RWPE1 (cell line): ENCODE measurements at places on chromosomes 6 and 20.
A peak's percentile ranks its signal among the peaks of the same experiment; 100 is the strongest.

GRCh38 chr20:23970049-23970448 is 18.5 kb downstream of the GGTLC1 start:
- no peak for DNase-seq

GRCh38 chr20:49567421-49568277 is at the start of gene PTGIS:
TSS of gene PTGIS (minus strand) at chr20:49568137. CDS start at chr20:49568116, 21 bp downstream.
- DNase-seq: no peak

DNA sequence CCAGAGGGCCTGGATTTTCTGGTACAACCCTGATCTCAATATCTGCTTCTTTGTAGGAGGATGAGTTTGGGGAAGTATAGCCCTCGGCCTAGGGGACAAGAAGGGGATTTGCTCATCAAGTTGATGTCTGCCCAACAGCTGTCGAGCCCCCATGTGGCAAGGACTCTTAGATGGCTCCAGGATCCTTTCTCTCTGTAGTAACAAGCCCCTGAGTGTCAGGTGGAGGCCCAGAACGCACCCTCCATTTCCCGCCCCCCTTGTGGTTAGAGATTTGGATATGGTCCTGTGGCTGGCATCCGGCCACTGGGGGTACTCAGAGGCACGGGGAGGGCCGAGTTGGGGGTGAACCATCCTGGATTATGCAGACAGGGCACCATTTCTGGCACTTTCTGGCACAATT is 50.1 kb downstream of the CTCFL start:
- no peak for DNase-seq

DNA sequence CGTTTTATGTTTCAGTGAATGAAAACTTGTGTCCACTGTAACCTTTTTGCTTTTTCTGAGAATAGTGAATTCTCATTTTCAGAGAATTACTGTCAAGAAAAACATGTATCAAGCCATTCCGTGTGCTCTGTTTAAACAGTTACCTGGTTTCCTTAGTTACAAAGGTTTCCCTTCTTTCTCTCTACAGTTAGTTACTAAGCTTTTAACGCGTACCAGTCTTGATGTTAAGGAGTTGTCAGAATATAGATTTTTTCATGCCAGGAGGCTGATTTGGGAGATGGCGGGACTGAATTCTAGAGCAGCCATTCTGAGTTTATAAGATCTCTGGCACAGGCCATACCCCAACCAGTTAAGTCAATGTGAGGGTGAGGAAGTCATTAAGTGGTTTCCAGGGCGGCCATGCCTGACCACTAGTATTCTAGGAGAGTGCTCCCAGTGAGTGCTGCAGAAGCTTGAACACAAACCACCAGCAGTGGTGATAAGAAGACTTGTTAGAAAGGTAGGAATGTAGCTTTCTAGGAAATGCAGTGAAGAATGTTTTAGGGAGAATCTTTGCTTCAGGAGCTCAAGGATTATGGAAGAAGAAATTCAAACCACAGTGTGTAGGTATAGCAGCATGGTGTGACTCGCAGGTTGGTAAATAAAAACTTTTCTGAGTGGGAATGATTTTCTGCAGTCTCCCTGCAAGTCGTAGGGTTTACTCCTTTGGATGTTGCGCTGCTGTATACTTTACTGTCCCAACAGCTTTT is 112.9 kb downstream of the JARID2 start:
- no peak for DNase-seq

- no peak for DNase-seq
Observed at GRCh38 chr6:44976677-44977641, 351.2 kb upstream of the RUNX2 start.

GRCh38 chr6:69914015-69914485 is 47.7 kb downstream of the COL19A1 start:
- DNase-seq: no peak

GRCh38 chr6:166289207-166290060 is 18.8 kb downstream of the PRR18 start:
- DNase-seq: no peak

GRCh38 chr20:45156713-45157112 is 18.0 kb upstream of the PI3 start:
- DNase-seq: no peak

DNA sequence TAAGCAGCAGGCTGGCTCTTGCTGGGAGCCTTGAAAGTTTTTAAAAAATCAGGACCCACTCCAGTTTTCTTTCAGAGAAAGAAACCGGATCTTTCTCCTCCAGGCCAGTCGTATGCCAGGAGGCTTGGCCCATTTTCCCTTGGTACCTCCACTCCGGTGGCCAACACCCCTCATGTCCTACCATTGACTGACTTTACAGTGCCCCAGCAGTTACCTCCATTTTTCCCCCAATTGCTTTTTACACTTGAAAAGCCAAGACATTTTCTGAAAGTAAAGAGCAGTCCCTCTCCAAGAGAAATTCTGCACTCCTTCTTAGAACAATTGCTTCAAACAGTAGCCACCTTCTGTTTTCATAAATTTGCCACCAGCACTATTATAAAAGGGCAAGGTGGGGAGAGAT is 47.7 kb upstream of the SNX9 start:
- DNase-seq: no peak

- DNase-seq: no peak
Observed at GRCh38 chr20:16005915-16006493, 567.2 kb downstream of the KIF16B start.

DNA sequence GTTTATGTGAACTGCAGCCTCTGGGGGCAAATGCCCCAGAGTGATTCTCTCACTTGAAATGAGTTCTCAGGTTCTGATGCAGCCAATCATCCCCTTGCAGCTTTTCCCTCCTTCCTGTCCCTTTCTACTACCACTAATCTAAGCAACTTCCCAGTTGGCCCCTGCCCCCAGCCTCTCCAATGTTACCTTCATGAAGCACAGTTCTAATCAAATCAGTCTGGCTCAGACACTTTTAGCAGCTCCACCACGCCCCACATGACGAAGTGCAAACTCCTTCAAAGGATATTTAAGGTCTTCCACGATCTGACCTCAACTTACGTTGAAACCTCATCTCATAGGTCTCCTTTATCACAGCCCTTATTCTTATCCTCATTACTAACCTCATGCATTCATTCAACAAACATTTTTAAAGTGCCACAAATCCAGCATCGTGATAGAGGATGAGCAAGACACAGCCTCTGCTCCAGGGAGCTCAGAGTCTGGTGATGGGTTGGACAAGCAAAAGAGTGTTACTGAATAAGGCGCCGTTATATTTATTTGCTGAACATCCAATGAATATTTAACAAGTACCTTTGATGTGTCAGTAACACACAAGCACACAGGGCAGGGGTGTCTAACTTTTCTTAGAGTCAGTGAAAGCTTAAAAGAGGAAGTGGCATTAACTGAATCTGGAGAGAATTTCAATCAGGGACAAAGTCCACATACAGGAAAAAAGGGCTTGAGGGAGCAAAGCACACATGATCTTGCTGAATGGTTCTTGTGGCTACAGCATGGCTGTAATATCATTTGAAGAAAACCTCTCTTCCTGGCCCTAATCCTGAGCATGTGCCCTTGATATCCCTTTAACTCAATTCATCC is 20.4 kb upstream of the DTNBP1 start:
- no peak for DNase-seq

- DNase-seq: no peak
Observed at GRCh38 chr6:11043378-11043960, 636 bp downstream of the ELOVL2 start.

GRCh38 chr6:169184419-169184818 is 69.2 kb downstream of the THBS2 start:
- DNase-seq: no peak

GRCh38 chr6:126015863-126016262 is 29.5 kb downstream of the TRMT11 start:
- DNase-seq: no peak

GRCh38 chr20:1391640-1392442 is 1.0 kb downstream of the FKBP1A start:
- no peak for DNase-seq

DNA sequence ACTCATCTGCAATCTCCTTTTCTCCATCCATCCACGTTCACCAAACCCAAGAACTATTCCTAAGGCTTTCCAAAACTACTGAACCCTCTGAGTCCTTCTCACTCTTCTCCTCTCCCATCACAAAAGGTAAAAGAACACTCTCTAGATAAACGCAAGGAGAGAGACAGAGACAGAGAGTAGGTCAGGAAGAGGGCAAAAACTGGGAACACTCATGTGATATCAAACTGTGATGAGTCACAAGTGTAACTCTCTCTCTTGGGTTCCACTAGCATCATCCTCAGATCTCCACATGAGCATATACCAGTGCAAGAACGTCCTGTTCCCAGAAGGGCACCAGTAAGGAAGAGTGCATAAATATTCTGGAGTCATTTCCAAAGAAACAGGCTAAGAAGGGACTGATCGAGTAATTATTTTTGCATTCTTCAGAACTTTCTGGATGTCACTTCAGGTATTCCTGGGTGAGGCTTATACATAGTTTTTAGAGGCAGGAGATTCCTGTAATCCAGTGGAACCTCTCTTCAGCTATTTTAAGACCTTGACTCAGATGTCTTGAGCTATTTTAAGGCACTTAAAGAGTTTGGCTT is 47.3 kb upstream of the STXBP5 start:
- no peak for DNase-seq

DNA sequence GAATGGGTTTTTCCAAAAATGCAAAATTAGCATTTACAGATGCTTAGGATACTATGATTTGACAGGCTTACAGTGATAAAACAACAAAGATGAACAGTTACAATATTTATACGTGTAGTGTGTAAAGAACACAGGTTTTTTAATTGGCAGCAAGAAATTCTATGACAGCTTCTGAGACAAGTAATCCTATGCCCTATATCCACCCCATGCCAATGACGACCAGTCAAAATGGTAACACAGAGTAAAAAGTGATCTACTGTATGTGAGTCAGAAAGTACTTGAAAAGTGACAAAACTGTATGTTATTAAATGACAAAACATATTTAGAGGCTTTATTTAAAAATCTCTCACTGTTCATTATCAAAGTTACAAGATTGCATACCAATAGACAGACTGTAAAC is 99.5 kb downstream of the PRDM1 start:
- DNase-seq: no peak

- no peak for DNase-seq
Observed at GRCh38 chr20:19625426-19625825, 132.6 kb upstream of the RIN2 start.

GRCh38 chr6:44012078-44012493 is 115.2 kb downstream of the MRPL14 start:
- DNase-seq: peak; percentile 38

- DNase-seq: peak; percentile 69
Observed at GRCh38 chr20:53738039-53738944, 144.7 kb upstream of the ZNF217 start.

DNA sequence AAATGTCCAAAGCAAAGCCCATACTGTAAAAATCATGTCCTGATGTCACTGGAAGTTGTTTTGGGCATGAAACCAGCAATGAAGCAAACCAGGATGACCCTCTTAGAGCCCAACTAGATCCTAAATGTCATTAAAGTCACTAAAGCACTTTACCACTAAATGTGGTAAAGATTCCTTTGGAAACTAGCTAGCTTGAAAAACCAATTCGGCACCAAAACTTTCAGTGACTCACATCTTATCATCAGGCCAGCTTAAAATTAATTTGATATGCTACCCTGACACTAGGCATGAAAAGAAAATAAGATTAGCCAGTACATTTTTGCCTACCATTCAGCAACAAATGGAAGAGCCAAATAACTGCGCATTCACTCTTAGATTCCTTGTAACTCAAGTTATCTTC is 145.8 kb downstream of the PACRG start:
- no peak for DNase-seq

GRCh38 chr6:116366740-116367275 is 3.9 kb upstream of the DSE start:
- DNase-seq: no peak

- no peak for DNase-seq
Observed at GRCh38 chr6:18241208-18242038, 22.9 kb downstream of the DEK start.

GRCh38 chr6:143647191-143647590 is 30.6 kb upstream of the PHACTR2 start:
- no peak for DNase-seq

DNA sequence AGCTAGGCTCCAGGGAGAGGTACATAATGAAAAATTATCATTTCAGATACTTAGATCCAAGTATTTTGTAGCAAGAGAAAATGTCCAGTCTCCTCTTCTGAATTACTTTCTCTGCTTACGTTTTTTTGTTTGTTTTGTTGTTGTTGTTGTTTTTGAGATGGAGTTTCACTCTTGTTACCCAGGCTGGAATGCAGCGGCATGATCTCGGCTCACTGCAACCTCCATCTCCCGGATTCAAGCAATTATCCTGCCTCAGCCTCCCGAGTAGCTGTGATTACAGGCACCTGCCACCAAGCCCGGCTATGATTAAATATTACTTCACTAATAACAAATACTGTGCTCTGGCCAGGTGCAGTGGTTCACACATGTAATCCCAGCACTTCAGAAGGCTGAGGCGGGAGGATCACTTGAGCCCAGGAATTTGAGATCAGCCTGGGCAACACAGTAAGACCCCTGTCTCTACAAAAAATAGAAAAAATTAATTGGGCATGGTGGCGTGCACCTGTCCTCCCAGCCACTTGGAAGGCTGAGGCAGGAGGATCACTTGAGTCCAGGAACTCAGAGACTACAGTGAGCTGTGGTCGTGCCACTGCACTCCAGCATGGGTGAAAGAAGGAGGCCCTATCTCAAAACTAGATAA is 155.0 kb upstream of the JARID2 start:
- DNase-seq: no peak

DNA sequence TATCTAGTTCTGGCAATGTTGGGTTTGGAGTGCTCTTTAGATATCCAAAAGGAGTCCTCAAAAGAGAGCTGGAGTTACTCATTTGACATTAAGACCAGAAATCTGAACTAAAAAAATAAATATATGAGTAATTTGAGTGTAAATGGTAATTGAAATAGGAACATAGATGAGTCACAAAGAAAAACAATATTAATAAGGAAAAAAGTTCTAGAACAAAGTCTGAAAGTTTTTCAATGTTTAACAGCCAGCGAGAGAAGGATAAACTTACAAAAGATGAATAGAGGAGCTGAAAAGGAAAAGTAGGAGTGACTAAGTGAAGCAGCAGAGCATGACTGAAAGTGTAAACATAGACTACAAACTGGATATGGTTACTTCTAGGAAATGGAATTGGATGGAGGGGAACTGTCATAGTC is 46.8 kb downstream of the EPM2A start:
- DNase-seq: no peak

GRCh38 chr20:38805958-38806854 is 709 bp downstream of the PPP1R16B start:
- no peak for DNase-seq

DNA sequence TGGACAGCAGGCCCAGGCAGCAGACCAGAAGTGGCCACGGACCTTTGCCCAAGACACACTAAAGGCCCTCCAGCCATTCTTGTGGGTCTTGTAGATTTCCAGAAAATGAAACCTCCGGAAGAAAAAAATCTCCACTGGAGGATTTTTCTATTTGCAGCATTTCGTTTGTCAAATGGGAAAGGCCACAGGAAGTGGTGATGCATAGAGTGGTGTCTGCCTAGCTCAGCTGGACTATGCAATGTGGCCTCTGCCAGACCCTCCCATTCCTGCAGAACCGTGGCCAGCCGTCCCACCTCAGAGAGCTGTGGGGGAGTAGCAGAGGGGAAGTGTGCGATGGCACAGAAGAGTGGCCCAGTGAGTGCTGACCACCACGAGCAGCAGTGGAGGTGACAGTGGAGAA is 24.0 kb upstream of the INSM1 start:
- no peak for DNase-seq

GRCh38 chr6:37351027-37351426 is 2.8 kb upstream of the RNF8 start:
- no peak for DNase-seq
